ENCODE measurements at places on chromosomes 2 and 18.

DNA sequence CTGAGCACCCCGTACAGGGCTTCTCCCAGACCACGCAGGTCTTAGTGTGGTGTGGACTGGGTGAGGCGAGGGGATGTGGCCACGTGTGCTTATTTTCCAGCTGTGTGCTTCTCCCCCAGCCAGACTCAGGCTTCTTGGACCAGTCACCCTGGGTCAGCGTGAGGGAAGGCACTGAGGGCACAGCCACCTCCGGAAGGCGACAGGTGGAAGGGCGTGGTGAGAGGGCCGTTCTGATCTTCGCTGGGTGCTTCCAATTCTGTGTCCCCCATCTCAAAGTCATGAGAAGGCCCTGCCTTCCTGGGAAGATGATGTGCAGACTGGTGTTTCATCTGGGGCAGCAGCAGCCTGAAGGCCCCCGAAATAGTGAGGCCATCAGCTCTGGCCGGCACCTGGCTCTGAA lies 169.7 kb upstream of the MYCN start:
- no peak for DNase-seq

GRCh38 chr2:22326250-22326649 lies 1058.7 kb upstream of the KLHL29 start:
- no peak for DNase-seq

DNA sequence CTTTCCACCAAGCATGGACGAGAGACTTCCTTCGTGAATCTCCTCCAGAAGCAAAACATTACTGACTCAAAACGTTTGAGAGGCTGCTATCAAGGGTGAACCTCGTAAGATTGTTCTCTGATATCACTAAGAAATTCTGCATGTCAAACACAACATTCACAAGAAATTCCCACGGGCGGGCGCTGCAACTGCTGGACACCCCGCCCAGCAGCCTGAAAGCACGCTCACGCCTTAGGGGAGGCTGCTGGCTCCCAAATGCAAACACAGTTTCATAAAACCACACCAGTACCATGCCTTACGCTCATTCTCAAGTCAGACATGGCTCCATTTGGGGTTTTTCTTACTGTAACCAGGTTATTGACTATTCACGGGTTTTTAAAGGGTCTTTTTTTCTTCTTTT lies 39.0 kb downstream of the MBP start:
- no peak for DNase-seq

DNA sequence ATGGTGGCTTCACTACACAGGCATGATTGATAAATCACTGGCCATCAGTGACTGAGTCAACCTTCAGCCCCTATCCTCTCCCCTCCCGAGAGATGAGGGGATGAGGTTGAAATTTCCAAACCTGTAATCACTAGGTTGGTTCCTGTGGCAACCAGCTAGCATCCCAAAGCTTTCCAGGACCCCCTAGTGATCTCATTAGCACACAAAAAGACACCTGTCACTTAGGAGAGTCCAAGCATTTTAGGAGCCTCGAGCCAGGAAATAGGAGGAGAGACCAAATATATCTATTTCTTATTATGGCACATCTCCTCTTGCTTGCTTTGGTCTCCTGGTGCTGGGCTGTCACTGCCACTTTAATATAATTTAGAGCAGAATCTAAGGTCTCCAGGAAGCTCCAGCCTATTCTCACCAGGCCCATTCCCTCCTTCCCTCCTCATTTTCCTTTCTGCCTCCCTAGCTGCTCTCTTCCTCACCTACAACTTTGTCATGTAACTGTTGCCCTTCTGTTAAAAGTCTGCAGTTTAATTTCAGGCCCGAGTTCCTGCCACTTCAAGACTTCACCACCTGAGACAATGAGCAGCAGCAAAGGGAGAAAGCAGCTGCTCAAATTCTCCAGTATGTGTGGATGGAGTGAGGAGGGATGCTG lies 33.2 kb upstream of the NAB1 start:
- DNase-seq, result no peak

DNA sequence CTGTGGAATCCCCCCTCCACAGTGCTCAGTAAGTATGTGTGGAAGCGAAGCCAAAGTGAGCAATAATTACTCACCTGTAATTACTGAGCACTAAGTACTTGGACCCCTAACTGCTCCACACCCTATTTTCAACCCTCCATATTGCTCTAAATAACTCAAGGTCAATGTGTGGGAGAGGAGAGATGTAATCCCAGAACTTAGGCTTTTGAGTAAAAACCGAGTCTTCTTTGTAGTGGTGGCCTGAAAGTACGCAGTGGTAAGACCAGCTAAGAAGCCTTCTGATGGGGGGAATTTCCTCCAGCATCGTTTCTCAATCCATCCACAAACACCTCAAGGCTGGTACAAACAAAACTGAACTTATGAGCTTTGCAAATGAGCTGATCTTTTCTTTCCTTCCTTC lies 551.6 kb downstream of the ZEB2 start:
- DNase-seq, result no peak

GRCh38 chr2:126880324-126880723 lies 18.4 kb upstream of the TEX51 start:
- no peak for DNase-seq

- no peak for DNase-seq
These were observed 167.0 kb downstream of the INSIG2 start for GRCh38 chr2:118255301-118255700.

DNA sequence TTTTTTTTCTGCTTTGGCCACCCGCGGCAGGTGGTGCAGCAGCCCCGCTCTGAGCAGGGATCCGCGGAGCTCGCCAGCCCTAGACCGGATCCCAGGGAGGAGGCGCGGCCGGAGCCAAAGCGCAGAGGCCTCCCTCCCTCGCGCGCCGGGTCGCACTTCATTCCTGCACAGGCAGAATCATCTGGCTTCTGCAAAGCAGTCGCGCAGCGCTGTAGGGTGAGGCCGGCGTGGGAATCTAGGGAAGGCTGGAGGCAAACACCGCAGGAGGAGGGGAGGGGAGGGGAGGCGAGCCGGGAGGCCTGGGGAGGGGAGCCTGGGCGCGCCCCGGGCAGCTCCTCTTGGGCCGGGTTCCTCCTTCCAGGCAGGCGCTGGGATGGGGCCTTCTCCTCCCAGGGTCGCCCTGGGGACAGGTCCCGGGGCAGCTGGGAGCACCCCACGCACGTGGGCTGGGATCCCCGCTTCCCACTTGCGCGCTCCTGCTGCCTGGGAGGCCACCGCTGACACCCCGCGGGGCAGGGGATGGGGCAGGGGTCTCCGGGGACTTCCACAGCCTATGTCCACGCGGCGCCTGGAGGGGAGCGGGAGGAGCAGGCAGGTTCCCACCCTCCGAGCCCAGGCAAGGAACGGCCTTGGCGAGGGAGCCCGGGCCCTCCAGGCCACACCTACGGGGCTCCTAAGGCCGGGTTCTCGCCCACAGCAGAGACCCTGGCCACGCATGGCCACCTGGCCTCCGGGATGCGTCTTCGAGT lies 45.0 kb downstream of the MBP start:
- DNase-seq, result no peak

- DNase-seq, result peak; percentile 59
These were observed 706 bp downstream of the UBXN2A start for GRCh38 chr2:23940718-23941620.

- DNase-seq, result peak; percentile 72
These were observed 48.0 kb upstream of the LPIN2 start for GRCh38 chr18:3060667-3061580.

GRCh38 chr2:236828820-236829219 lies 256.9 kb upstream of the COPS8 start:
- no peak for DNase-seq

DNA sequence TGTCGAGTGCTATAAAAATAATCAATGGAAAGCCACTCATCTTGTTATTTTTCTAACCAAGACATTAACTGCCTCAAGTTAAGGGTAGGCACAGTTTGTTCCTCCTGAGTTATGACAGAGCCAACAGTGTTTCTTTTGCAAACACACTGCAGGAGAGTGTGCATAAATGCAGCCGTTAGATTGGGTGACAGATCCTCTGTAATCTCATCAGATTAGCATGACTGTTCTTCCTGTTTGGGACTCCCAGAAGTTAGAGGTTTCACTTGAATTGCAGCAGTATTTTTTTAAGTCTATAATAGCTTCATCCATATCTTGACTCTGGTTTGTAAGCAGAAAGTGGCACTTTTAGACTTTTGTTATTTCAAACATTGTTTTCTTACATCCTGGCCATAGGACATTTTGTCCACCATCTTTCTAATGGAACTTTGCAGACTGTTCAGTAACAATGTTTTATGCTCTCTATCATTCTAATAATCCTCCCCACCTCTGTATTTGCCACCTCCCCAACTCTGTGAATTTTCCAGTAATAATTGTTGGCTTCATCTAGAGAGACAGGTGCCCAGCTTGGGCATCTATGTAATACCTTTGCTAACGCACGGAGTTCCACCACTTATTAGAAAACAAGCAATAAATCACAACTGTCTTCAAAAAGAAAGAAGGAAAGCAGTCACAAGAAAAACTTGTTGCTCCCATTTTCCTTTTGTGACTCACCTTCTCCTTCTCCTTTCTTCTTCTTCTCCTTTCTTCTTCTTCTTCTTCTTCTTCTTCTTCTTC lies 560.0 kb downstream of the ADCYAP1 start:
- no peak for DNase-seq

DNA sequence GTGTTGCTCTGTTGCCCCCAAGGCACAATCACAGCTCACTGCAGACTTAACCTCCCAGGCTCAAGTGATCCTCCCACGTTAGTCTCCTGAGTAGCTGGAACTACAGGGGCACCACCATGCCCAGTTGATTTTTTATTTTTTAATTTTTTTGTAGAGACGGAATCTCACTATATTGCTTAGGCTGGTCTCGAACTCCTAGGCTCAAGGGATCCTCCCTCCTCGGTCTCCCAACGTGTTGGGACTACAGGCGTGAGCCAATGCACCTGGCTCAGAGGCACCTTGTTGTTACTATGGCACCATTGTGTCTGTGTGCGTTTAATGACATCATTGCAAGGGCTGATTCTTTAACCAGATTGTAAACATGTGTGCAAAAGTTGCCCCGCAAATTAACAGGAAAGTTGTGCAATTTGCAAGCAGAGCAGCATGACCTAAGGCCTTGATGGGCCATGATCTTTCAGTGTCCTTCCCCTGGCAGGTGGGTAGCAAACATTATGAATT lies 22.6 kb downstream of the TCF23 start:
- no peak for DNase-seq

DNA sequence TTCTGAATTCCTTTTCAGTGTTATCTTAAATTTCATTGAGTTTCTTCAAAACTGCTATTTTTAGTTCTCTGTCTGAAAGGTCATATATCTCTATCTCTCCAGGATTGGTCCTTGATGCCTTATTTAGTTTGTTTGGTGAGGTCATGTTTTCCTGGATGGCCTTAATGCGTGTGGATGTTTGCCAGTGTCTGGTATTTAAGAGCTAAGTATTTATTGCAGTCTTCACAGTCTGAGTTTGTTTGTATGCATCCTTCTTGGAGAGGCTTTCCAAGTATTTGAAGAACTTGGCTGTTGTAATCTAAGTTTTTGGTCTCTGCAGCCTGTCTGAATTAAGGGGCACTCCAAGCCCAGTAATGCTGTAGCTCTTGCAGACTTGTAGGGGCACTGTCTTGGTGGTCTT lies 249.3 kb downstream of the ZNF385B start:
- no peak for DNase-seq

DNA sequence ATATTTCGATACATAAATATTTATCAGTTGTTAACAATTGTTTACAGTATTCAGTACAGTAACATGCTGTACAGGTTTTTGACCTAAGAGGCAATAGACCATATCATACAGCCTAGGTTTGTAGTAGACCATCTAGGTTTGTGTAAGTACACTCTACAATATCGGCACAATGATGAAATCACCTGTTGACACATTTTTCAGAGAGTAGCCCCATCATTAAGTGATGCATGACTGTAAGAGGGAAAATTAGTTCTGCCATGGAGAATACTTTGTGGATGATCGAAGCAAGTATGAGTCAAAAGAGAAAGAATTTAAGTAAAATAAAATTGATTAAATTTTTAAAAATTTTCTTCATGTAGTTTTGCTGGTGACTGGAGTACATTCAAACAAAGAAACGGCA lies 32.6 kb downstream of the VIT start:
- DNase-seq, result no peak
